ENCODE measurements at places on chromosomes 1 and 21. TPM values are rescaled to one million over a fixed set of nuclear protein-coding genes. Genes with fewer than 3 reads are reported as not detected.

SHISAL2A gene
- 0.61 TPM for total RNA-seq

DNA sequence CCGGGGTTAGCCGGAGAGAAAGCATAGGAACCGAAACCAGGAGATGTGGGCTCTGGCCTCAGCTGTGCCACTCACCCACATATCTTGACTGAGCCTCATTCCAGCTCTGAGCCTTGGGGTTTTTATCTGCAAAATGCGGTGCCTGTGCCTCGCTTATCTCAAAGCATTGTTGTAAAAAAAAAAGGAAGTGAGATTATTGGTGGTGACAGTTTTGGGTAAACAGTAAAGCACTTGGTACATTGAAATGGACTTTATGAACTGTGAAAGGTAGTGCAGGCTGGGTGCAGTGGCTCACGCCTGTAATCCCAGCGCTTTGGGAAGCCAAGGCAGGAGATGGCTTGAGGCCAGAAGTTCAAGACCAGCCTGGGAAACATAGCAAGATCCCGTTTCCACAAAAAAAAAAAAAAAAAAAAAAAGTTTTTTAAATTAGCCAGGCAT is 3.8 kb downstream of the PTAFR start:
- DNase-seq: peak; percentile 31

- no peak for DNase-seq
These were observed 173.0 kb downstream of the LEPR start for GRCh38 chr1:65593516-65593915.

GRCh38 chr1:4177425-4178150 is 277.5 kb upstream of the C1orf174 start:
- DNase-seq: no peak

GRCh38 chr1:20615946-20616846 is 17.1 kb upstream of the PINK1 start:
- DNase-seq: no peak

- DNase-seq: no peak
These were observed 105.8 kb downstream of the DDX20 start for GRCh38 chr1:111861523-111861922.

- DNase-seq: no peak
These were observed 5.2 kb upstream of the C1orf122 start for GRCh38 chr1:37802439-37802838.

DNA sequence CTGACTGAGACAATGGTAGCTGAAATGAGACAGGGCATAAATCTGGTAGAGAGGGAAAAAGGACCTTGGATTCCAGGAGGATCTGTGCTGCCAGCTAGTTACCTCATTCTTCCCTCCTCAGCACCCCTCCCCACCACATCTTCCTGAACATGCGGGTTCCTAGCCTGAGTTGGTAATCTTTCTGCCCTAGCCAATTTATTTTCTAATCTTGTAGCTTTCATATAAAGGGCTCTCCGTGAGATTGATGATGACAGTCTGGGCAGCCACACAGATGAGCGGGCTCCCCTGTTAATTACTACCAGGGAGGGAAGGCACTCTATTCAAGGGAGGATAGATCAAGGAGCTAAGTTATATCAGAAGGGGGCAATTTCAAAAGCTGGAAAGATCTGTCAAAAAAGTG is 20.2 kb downstream of the ARHGEF11 start:
- DNase-seq: no peak

DNA sequence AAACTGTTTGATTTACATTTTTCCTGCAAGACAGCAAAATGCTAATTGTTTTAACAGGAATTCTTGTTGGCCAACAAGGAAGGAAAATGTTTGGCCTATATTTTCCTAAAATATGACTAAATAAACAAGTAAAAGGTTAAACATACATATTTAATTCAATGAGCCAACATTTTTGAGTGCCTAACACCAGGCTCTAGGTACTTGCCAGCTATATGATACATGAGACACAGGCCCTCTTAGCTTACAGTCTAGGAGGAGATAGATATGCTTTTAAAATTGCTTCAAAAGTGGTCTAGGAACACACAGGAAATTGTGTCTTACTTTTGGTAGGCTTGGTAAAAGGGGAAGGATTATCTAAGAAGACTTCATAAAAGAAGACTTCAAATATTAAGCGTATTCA is 50.9 kb downstream of the PIGK start:
- no peak for DNase-seq

- no peak for DNase-seq
These were observed 33.4 kb downstream of the STYXL2 start for GRCh38 chr1:167127236-167127635.

GRCh38 chr1:219563568-219563967 is 49.3 kb downstream of the ZC3H11B start:
- no peak for DNase-seq

DNA sequence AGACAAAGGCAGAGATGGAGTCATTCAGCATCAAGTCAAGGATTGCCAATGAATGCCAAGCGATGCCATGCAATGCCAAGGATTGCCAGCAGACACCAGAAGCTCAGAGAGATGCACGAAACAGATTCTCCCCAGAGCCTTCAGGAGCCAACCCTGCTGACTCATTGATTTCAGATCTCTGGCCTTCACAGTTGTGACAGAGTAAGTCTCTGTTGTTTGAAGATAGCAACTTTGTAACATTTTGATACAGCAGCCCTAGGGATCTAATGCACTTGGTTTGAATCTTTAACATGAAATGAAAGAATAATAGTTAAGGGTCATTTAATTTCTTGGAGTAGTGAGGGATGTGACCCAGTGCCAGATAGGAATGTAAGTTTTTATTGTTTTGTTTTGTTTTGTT is 287.4 kb upstream of the RUNX1 start:
- DNase-seq: no peak

DNA sequence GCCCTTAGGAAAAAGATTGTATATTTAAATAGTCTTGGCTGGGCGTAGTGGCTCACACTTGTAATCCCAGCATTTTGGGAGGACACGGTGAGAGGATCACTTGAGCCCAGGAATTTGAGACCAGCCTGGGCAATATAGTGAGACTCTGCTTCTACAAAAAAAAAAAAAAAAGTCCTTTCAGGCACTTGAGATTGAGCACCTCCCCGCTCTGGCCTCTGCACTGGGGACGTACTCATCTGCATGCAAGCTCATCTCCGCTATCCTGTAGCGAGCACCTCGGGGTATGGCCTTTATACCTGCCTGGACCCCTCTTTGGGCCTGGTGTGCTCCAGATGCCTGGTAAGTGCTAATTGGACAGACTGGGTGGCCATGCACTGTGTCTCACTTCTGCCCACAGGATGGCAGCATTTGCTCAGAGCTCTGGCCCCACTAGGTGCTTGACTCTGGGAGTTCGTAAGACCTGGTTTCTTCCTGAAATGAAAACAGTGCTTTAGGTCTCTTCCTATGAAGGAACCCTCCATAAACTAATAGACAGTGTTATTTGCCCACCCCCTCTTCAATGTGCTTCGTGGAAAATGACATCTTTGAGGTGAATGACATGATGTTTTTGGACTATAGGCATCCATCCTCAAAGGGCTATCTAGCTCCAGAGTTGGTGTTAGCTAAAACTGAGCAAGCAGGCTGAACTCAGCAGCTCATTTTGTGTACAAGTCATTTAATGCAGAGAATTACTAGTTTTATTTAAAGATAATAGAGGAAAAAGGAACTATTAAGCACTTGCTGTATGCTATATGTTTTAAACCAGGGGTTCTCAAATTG is 61.7 kb upstream of the ADAR start:
- DNase-seq: peak; percentile 66

DNA sequence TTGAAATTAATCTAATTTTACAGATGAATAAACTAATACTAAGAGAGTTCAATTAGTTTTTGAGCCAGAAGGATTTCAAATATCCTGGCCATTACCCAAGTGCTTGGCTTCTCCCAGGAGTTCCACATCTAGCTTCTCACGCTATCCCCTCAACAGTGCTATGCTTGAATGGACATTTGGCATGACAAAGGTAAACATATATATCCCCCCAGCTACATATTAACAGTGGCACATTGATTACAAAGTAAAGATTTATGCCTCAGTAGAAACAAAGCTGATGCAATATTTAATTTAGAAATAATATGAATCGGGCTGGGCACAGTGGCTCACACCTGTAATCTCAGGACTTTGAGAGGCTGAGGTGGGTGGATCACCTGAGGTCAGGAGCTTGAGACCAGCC is 434.6 kb upstream of the PRMT6 start:
- no peak for DNase-seq

CTSS gene
- total RNA-seq: 14.5 TPM

NR1I3 gene
- total RNA-seq: not detected

FAM177B gene
- not detected for total RNA-seq

DNA sequence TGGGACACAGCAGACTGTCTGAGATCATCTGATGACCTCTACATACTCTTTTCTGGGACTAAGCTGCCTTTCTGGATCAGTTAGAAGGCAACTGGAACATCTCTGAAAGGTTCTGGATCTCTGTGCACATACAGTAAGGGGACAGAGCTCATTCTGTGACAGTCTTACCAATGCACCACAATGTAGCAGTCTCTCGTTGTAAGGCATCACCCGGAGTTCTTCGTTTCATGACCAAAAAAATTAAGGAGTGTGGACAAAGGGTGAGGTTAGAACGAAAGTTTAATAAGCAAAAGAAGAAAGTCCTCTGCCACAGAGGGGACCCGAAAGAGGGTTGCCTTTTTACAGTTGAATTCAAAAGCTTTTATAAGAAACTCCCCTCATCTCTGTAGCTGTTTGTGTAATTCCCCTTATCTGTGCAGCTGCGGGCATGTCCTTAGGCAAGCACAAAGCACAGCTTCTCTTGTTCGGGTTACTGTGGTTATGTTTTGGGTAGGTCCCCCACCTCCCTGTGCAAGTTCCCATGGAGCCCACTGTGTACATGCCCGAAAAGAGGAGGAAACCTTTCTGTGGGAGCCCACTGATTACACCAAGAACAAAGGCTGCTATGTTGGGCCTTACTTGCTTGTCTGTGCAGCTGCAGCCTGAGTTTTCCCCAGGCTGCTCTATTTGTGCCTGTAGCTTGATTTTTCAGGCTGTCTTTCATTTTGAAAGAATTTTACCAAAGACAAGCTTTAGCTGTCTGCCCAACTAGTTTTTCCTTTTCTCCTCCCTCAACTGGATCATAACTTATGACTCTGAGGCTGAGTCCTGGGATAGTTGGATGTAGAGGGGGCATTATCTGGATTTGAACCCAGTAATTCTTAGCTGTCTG is 53.1 kb upstream of the CACNA1E start:
- DNase-seq: no peak

CFAP57 gene
- total RNA-seq: 0.15 TPM

DNA sequence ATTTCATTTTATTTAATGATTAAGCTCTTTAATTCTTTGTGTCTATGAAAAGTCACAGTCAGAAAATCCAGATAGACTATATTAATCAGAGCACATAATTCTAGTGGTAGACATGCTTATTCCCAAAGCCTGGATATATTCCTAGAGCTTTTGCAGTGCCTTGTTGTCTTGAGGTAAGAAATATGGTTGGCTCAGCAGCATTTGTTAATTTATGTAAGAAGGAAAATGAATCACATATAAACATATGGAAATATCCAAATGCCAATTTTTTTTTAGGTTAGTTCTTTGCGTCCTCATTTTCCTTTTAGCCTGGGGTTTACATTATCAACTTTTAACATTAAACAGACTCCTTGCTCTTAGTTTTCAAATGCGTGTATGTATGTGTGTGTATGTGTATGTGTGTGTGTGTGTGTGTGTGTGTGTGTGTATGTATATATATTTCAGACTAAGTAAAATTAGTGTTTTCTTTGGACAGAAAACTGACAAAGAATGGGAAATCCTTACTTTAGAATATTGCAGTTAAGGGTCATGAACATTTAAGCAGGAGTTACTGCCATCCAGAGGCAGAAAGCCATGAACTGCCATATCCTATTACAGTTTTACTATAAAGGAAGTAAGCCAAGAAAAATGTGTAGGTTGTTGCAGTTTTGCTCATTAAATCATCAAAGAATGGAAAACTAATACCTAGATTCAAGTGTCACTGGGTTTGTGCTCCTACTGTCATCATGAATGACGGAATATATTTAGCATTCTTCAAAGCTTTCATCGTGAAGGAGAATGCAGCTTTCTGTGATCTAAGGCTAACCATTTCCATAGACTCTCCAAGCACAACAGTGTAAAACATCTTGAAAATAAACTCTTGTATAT is 477.1 kb upstream of the NR5A2 start:
- DNase-seq: no peak

DNA sequence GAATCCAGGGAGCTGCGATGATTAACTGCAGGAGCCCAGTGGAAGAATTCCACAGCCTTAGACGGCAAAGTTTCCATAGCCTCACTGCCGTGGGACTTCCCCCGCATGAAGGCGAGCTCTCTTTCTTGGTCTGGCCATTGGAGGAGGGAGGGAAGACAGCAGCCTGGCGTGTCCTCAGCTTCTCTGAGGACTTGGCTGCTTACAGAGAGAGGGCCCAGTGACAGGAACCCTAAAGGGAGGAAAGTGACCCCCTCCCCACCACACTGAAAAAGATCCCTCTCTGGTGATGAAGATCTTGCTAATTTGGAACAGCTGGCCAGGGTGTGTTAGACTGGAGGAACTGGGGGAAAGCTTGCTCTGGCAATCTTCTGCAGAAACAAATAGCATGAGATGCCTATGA is 41.0 kb downstream of the ATP2B4 start:
- DNase-seq: no peak

- no peak for DNase-seq
These were observed 16.0 kb downstream of the ANGPTL3 start for GRCh38 chr1:62613325-62613727.

LYST gene
- 8.6 TPM for total RNA-seq

GRCh38 chr1:159890390-159890789 is 9.6 kb downstream of the CFAP45 start:
- DNase-seq: no peak

- peak; percentile 55 for DNase-seq
These were observed 14.0 kb upstream of the WASF2 start for GRCh38 chr1:27503844-27504587.
